Inflammatory macrophage treated with lipopolysaccharide for 1 hour (primary cell): ENCODE measurements at places on chromosomes 3 and 15.

DNA sequence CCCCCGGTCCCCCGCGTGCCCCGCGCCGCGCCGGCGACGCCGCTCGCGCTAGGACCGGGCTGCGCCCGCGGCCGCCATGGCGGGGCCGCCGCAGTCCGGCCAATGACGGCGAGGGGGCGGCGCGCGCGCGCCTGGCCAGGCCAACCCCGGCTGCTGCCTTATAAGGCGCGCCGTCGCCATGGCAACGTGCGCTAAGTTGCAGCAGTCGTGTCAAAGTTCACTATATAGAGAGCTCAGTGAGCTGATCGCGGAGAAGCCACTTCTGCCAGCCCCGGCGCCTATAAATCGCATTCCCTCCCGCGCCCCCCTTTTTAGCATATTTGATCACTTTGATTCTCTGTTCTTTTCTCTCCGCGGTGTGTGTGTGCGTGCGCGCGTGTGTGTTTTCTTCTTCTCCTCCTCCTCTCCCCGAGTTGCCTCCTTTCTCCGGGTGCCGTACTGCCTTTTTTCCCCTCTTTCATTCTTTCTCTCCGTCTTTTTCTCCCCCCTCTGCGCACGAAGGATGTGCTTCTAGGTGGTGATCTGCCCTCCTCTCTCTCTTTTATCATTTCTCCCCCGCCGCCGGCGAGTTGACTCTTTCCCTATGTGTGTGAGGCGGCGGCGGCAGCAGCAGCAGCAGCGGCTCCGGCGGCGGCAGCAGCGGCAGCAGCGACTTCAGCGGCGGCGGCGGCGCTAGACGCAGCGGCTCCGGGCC is at the start of gene NR2F2:
Gene NR2F2 (plus strand): TSS at position 251 of the 694 bp plus-strand sequence. CDS start 1,406 bp downstream, outside the sequence.
- DNase-seq, result peak; percentile 77

DNA sequence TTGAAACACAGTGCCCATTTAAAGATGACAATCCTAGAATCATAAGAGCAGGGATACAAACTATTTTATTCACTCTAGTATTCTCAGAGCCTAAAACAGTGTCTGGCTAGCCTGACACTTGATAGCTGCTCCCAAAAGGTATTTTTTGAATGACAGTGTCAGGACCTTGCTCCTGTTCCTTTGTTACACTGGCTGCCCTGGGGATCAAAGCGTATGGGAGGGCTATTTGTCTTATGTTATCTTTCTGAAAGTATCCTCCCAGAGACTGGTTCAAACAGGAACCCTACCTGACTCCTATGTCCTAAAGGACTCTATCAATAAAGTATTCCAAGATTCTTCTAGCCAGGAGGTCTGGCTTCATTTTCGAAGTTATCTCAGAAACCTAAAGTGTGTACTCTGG is 621.4 kb downstream of the FHIT start:
- no peak for DNase-seq

DNA sequence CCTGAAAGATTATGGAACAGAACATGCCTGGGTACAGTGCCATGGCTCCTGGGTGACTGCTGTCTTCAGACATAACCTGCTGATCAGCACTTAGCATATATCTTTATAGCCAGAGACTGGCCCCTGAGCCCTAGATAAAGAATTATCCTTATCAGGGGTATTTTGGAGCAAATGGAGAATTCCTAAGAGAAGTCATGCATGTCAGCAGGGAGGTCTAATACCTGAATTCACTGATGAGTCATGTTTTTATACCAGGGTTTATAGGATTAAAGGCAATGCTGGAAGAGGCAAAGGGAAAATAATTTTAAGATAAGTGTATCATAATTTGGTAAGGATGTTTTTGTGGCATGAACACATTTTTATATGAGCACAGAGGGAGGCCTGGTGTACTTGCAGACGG is 159.8 kb downstream of the ADAMTSL3 start:
- DNase-seq, result no peak

DNA sequence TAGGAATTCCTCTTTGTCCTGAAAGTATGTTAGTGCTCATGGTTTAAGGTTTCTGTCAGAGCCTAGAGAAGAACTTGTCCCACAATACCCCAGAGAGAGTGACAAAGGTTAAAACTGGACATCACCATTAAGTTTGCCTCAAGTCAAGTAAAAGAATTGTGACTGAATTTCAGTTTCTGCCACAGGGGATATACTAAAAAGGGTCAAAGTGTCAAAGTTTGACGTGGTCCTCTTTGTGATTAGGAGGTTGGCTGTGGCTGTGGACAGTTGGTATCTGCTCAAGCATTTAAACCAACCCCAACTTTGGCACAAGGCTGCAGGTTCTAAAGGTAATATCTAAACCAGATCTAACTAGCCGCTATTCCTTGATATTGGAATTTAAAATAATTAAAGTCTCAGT is 26.1 kb downstream of the FMN1 start:
- no peak for DNase-seq
